Pulmonary artery endothelial cell (primary cell): ENCODE measurements at places on chromosomes 7 and 10.

- DNase-seq = no peak
Observed at GRCh38 chr10:14171336-14171735, 159.4 kb downstream of the FRMD4A start.

DNA sequence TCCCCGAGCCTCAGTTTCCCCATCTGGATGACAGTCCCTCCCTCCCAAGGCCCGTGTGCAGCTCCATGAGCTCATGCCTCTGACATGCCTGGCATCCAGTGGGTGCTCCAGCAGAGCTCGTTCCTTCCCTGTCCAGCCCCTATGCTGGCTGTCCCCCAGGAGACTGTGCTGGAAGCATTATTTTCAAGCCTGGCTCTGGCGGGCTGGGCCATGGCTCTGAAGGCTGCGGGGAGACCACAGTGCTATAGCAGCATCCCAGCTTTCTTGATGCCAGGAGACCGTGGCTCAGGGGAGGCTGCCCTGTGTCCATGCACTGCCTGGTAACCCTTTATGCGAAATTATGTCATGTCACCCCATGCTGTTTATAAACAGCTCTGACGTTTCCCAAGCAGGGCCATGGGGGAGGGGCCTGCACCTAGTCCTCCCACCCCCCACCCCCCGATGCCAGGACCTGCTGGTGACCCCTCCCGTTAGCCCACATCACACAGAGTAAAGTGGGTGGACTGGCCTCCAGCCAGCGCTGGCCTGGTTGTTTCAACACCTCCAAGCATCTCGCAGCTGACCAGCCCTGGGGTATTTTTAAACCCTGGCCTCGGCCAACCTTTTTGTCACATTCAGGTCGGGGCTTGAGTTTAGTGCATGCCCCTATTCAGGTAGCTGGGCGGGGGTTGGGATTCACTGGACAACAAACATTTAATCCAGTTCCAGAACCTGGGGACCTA is 105.9 kb upstream of the ZNF716 start:
- DNase-seq = no peak

GRCh38 chr7:130961128-130961601 is 227.2 kb upstream of the KLF14 start:
- no peak for DNase-seq

DNA sequence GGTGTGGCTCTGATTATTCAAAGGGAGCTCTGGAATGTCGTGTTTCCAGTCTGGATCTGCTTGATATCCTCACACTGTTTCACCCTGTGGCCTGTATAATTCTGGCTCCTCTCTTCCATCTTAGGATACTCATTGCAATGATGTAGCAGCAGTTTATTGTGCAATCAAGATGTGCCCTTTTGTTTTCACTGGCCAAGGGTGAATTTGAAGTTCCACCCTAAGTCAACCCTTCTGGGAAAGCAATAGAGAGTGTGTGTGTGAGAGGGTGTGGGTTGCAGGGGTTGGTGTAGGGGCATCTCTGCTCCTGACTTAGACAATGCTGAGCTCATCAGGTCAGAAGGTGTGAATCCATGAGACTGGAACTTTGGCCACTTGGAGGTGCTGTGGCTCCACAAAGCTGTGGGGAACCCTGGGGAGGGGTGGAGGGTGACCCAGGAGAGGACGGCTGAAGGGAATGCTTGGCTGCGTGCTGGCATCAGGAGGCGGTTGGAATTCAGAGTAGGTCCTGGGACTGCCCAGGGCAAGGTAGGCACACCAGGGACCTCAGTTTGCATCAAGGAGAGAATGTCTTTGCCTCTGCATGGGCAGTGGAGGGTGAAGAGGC is 118.0 kb upstream of the PRSS58 start:
- no peak for DNase-seq

- DNase-seq = no peak
Observed at GRCh38 chr10:43691485-43691884, 42.8 kb upstream of the ZNF32 start.

GRCh38 chr10:113947184-113948041 is 93.0 kb downstream of the NHLRC2 start:
- no peak for DNase-seq

- DNase-seq = no peak
Observed at GRCh38 chr10:67107670-67108069, 181.8 kb downstream of the LRRTM3 start.

- DNase-seq = no peak
Observed at GRCh38 chr10:49655099-49655498, 24.4 kb upstream of the C10orf53 start.

DNA sequence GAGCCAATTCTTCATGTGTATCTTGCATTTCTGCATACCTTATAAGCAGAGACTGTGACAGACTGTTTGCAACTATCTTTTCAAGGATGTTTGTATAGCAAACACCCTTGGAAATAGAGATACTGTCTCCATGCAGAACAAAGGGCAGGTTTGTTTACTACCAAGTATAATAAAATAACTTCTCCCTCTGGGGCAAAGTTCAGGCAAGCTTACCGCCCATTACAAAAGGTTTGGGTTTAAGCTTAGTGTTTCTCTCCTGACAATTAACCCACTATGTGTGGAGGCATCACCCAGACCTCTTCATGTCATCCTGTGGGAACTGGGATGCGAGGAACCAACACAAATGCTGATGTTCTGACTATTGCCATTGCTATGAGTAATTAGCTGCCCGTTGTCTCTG is 479.1 kb upstream of the ZMIZ1 start:
- DNase-seq = no peak

- no peak for DNase-seq
Observed at GRCh38 chr7:17710312-17710711, 230.0 kb downstream of the SNX13 start.

DNA sequence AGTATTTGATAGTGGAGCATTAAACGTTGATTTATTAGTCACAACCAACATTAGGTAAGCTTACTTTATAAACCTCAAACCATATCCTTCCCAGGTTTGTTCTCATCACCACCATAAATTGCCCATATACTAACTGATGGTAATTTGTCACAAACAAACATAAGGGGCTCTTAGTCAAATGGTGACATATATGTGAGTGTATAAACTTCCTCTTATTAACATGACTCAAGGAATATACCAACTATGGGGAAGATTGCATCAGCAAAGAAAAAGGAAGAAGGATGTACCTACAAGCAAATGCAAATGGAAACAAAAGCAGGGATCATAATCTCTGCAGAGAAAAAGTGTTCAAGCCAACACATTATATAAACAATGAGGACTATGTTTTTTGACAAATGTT is 418.2 kb upstream of the AKR1E2 start:
- no peak for DNase-seq

GRCh38 chr7:131843898-131844331 is 287.5 kb upstream of the PODXL start:
- DNase-seq = no peak
